ENCODE measurements at places on chromosomes 6 and 20.
A peak's percentile ranks its signal among the peaks of the same experiment; 100 is the strongest.

GRCh38 chr20:5835321-5835821 lies 85.2 kb downstream of the SHLD1 start:
- no peak for DNase-seq

GRCh38 chr6:166760288-166760687 lies 133.2 kb upstream of the RPS6KA2 start:
- DNase-seq: peak; percentile 68

DNA sequence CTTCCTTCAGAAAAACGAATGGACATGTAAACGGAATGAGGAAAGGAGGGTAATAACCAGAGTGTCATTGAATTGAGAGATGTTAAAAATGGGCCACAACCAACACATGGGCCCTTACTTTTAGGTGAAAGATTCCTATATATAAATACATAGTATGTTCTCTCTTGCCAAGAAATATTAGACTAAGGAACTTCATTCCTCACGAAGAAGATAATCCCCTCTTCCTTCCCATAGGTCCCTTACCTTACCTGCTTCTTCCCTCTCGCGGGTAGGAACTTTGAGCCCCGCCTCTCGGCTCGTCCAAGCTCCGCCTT lies 295 bp upstream of the TBC1D22B start:
- DNase-seq: no peak

- no peak for DNase-seq
Measured at GRCh38 chr6:115064680-115065079, 721.9 kb upstream of the HS3ST5 start.

DNA sequence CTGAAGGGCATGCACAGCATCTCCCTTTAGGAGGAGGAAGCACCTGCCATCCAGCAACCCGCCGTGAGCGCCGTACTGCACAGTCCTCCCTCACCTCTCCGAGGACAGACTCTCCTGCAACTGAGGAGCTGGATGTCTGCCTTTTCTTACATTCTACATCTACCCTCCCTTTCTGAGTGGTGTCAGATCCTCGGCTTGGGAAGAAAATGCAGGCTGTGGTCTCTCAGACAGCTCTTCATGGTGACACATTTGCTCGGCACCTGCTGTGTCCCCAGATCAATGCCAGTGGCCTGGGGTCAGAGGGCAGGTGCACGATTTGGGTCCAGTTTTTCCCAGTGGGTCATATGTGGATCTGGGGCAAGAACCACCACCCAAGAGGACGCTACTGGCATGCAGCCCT lies 40.1 kb upstream of the BHLHE23 start:
- no peak for DNase-seq

DNA sequence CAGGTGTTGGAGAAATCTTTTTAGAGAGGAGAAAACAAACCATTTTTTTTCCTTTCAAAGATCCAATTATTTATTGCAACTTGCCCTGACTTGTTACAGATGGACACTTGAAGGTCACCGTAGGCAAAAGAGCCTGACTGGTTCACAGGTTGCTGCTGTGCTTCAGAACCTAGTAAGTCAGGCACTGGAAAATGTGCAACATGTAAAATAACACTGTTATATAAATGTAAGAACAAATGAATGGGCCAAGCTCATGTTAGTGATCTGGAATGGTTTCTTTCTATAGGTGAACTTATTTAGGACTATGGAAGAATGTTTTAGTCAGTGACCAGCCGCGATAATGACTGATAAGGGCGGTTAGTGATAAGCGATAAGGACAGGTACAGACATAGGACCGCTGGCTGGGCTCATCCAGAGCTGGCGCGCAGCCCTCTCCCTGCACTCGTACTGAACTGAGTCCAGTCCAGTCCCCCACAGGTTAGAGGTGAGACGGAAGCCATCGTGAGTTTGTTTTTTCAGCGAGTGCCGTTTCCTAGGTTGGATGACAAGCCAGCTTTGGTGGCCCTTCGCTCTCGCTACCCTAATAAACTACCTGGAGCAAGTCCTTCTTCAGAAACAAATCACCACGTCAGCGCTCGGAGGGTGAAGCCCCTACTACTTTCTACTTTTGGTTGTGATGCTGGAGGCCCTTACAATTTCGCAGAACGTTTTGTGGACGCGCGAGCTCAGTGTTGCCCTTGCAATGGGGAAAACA lies 94.4 kb upstream of the PRDM1 start:
- no peak for DNase-seq

DNA sequence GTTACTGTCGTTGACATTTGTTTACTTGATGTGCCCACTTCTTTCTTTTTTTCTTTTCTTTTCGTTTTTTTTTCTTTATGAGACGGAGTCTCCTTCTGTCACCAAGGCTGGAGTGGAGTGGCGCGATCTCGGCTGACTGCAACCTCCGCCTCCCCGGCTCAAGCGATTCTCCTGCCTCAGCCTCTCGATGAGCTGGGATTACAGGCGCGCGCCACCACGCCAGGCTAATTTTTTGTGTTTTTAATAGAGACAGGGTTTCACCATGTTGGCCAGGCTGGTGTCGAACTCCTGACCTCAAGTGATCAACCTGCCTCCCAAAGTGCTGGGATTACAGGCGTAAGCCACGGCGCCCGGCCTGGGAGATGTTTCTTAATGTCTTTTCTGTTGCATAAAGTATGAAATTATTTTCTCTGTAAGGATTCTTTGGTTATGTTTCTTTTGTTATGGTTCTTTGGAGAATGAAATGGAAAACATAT lies 33.3 kb upstream of the PRSS16 start:
- no peak for DNase-seq

GRCh38 chr20:40744818-40745175 lies 55.8 kb upstream of the MAFB start:
- no peak for DNase-seq

GRCh38 chr6:47592131-47592840 lies 106.1 kb upstream of the ADGRF4 start:
- DNase-seq: no peak
